Lower lobe of right lung (tissue), 2 donors: ENCODE measurements at places on chromosomes 6 and 20.

DNA sequence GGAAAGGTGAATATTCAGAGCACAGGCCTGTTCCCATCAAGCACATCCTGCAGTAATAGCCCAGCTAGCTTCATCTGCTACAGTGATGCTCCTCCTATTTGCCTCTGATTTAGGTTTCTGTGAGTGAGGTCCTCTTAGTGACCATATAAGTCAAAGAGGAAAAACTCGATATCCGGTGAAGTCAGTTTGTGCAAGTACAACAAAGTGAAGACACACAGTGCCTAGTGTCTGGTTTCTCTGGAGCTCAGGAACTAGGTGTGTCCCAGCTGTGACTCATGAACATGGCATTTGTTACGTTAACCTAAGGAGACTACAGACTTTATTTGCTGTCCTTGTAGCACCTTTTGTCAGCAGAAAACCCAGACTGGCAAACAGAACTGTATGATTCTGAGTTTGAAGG is 33.9 kb downstream of the EDN1 start:
- H3K4me1 ChIP-seq = peaks cover 8% of the 10 kb centered on the region
- H3K27ac ChIP-seq = peak overlapping the region; percentile 63
- no peaks in the 10 kb centered on the region for H3K36me3 ChIP-seq
- no peaks in the 10 kb centered on the region for H3K27me3 ChIP-seq
- H3K4me3 ChIP-seq = no peak overlapping the region
- no peak for DNase-seq

- H3K4me1 ChIP-seq = no peaks in the 10 kb centered on the region
- no peaks in the 10 kb centered on the region for H3K27me3 ChIP-seq
- no peaks in the 10 kb centered on the region for H3K36me3 ChIP-seq
- DNase-seq = no peak
- no peak overlapping the region for H3K27ac ChIP-seq
Observed at GRCh38 chr6:1136415-1136774, 175.5 kb upstream of the FOXQ1 start.

GRCh38 chr6:31769684-31770371 is 7.3 kb downstream of the VWA7 start:
- peaks cover 17% of the 10 kb centered on the region for H3K4me1 ChIP-seq
- H3K27ac ChIP-seq = no peak overlapping the region
- no peaks in the 10 kb centered on the region for H3K27me3 ChIP-seq
- DNase-seq = peak; percentile 88

- no peak overlapping the region for H3K4me3 ChIP-seq
- H3K36me3 ChIP-seq = no peaks in the 10 kb centered on the region
- no peak for DNase-seq
- peaks cover 9% of the 10 kb centered on the region for H3K4me1 ChIP-seq
Observed at GRCh38 chr6:45714006-45714730, 301.5 kb downstream of the CLIC5 start.

DNA sequence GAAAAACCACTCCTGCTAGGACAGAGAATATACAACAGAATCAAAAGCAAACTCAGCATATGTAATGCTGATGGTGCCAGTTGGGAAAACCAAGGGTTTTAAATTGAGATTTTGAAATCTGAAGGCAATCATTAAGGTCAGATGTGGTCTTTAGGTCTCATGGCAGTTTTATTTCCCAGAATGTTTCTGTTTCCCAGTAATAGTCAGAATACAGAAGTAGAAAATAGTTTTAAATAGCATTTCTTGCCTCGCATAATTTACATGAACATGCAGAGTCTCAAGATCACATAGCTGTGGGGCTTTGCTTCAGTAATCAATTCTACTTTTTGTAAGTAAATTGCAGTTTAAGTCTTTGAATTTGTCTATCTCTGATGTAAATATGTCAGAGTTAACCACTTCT is 58.1 kb downstream of the RNF144B start:
- no peak overlapping the region for H3K4me3 ChIP-seq
- no peaks in the 10 kb centered on the region for H3K36me3 ChIP-seq
- peaks cover 44% of the 10 kb centered on the region for H3K4me1 ChIP-seq
- no peak for DNase-seq

DNA sequence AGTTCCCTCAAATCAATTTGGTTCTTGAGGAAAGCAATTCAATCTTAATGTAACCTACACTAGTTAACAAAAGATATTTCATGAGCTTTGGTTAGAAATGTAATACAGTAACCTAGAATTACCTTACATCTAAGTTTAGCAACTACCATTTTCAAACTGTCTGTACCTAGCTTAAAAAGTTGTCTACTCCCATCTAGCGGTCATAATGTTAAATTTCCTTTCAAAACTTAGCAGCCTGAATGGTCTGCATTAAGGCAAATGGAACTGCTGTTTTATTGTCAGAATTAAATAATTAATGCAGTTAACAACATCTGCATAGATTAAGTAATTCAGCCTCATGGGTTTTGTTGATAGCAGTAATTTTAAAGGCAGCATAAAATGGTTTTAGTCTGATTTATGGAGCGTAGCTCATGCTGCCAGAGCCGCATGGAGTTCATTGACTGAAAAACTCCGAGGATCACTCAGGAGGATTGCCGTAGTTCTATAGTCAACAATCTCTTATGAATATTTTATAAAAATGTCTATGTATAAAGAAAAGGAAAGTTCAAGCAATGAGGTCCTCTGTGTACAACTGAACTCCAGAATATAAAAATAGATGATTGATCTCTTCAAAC is 485.4 kb upstream of the MANEA start:
- no peaks in the 10 kb centered on the region for H3K4me1 ChIP-seq
- H3K36me3 ChIP-seq = no peaks in the 10 kb centered on the region
- H3K27me3 ChIP-seq = no peaks in the 10 kb centered on the region
- no peak overlapping the region for H3K27ac ChIP-seq
- H3K4me3 ChIP-seq = no peak overlapping the region

- no peak for DNase-seq
- no peaks in the 10 kb centered on the region for H3K27me3 ChIP-seq
- no peaks in the 10 kb centered on the region for H3K36me3 ChIP-seq
- H3K27ac ChIP-seq = no peak overlapping the region
- H3K4me3 ChIP-seq = no peak overlapping the region
Observed at GRCh38 chr6:81788748-81789147, 36.3 kb upstream of the TENT5A start.

GRCh38 chr20:59148701-59149493 is 14.7 kb upstream of the ZNF831 start:
- H3K27ac ChIP-seq = no peak overlapping the region
- H3K27me3 ChIP-seq = no peaks in the 10 kb centered on the region
- no peak for DNase-seq
- peaks cover 34% of the 10 kb centered on the region for H3K4me1 ChIP-seq

DNA sequence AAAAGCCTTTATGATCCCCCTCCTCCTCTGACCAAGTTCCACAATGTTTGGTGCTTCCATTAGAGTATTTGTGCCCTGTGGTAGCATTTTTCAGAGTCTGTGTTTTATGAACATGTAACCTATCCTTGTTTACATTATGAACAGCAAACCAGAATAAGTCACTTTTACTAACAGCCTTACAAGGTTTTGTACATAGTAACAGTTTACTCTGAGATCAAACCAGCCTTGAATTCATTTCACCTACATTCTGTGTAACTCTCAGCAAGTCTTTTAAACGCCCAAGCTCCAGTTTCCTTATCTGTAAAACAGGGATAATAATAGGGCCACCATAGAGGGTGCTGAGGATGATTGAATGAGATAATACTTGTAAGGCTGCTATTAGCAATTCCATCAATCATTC is 175.0 kb downstream of the PHACTR1 start:
- H3K36me3 ChIP-seq = no peaks in the 10 kb centered on the region
- peaks cover 12% of the 10 kb centered on the region for H3K4me1 ChIP-seq
- DNase-seq = no peak
- no peaks in the 10 kb centered on the region for H3K27me3 ChIP-seq

GRCh38 chr6:143465546-143465945 is 14.9 kb downstream of the PEX3 start:
- peaks cover 16% of the 10 kb centered on the region for H3K36me3 ChIP-seq
- H3K4me3 ChIP-seq = no peak overlapping the region
- no peak for DNase-seq
- no peaks in the 10 kb centered on the region for H3K4me1 ChIP-seq
- no peak overlapping the region for H3K27ac ChIP-seq
- no peaks in the 10 kb centered on the region for H3K27me3 ChIP-seq

DNA sequence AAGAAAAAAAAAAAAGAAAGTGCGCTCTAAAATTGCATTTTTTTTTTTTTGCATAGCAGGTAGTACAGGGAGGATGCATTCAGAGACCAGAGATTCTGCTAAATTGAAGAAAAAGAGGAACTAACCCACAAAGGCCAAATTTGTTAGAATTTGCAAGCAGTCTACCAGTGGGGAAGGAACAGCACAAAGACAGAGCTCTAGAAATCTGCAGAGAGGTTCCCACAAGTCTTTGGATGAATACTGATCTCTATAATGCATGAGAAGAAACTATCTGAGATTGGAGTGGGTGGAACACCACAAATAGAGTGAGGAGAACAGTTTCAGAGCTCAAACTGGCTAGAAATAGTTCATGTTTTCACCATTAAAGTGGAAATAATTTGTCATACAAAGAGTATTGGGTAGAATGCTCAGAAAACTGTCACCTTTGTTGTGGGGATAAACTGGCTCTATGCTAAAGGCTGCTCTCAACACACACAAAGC is 79.6 kb upstream of the AHI1 start:
- H3K27me3 ChIP-seq = no peaks in the 10 kb centered on the region
- H3K27ac ChIP-seq = no peak overlapping the region
- H3K36me3 ChIP-seq = no peaks in the 10 kb centered on the region
- DNase-seq = no peak
